ENCODE measurements at places on chromosomes 11 and 22.

GRCh38 chr11:64438986-64439771, 80.2 kb downstream of the RPS6KA4 start:
- no peak for DNase-seq

- no peak for DNase-seq
These were observed 141.0 kb downstream of the CRYBB2 start for GRCh38 chr22:25360411-25360810.

DNA sequence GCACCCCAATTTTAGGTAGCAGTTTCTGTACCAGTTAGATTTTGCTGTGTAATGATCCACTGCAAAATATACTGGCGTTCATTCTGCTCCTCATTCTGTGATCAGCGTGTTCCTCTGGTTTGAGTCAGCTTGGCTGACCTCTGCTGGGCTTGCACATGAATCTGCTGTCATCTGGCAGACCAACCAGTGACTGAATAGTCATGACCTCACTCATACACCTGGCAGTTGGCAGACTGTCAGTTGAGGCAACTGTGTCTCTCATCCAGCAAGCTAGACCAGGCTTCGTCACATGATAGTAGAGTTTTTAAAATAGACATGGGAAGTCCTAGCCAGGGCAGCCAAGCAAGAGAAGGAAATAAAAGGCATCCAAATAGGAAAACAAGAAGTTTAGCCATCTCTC, 316.3 kb upstream of the LARGE1 start:
- no peak for DNase-seq

DNA sequence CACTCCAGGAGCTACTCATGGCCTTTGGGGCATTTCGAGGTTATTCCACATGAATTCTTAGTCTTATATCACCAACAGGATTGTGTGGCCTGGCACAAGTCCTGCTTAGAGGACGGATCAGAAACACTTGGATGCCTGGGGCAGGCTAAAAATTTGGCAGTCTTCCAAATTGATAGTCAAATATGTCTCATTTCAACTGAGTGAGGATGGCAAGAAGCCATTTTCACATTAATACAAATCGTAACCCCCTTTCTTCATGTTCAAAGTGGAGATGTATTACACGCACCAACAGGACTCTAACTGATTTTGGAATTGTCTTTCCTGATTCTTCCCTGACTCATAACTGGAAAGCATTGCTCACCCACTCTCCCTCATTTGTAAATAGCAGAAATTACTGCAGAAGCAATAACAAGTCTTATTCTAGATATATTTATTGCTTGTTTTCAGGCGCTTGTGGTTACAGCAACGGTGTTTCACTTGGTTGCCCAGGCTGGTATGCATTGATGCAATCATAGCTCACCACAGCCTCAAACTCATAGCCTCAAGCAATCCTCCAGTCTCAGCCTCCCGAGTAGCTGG, 10.3 kb upstream of the CCDC86 start:
- DNase-seq: no peak

- no peak for DNase-seq
These were observed 68.5 kb downstream of the TMPRSS5 start for GRCh38 chr11:113637636-113638035.

GRCh38 chr11:18527512-18527911, 770 bp upstream of the TSG101 start:
- no peak for DNase-seq

DNA sequence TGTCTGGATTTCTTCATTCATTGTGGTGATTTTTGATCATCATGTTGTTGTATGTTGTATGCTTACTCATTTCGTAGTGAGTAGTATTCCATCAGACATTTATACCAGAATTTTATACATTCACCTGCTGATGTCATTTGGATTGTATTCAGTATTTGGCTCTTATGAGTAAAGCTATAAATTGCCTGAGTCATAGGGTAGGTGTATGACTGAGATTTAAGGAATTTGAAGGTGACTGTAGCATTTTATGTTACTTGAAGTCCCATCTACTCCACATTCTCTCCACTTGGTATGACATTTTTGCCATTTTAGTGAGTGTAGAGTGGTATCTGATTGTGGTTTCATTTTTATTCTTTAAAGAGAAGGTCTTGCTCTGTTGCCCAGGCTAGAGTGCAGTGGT, 548.2 kb downstream of the TBC1D22A start:
- no peak for DNase-seq

DNA sequence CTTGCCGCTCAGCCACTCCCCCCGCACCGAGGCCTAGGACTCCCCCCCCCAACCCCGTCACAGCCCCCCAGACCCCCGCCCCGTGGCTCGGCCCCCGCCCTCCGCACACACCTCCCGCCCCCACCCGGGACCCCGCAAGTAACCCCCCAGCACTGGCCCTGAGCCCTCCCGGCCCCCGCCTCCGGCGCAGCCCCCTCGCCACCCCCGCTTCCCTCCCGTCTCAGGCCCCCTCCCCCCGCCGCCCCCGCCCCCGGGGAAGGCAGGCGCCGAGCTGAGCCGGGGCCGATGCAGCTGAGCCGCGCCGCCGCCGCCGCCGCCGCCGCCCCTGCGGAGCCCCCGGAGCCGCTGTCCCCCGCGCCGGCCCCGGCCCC, 1.5 kb downstream of the SHANK3 start:
- DNase-seq: no peak

DNA sequence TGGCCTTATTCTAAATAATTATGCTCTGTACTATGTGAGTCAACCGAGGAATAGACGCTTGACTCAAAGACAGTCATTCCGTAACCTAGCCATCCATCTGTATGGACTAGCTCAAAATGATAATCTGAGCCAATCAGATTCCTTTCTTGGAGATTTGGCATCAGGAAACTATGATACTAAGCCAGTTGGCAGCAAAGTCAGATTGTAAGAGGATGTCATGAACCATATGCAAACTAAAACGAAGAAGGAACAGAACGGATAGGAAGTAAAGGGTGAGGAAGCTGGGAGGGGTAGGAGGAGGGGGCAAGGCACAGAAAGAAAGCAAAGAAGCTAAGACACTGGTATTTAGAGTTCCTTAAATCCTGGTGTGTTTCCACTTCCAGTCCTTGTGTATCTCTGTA, 10.7 kb upstream of the SESN3 start:
- DNase-seq: no peak

DNA sequence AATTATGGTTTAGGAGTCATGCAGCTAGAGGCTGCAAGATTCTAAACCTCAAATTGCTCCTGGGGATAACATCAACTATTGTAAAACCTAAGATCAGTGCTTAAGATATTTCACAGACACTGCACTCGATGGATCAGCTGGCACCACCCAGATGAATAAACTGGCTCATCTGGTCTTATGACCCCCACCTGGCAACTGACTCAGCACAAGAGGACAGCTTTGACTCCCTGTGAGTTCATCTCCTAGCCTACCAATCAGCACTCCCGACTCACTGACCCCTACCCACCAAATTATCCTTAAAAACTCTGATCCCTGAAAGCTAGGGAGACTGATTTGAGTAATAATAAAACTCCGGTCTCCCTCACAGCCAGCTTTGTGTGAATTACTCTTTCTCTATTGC, 782 bp upstream of the TTC12 start:
- DNase-seq: no peak

GRCh38 chr11:129279326-129280026, 87.4 kb upstream of the ARHGAP32 start:
- peak; percentile 71 for DNase-seq

- no peak for DNase-seq
These were observed 12.3 kb downstream of the CAT start for GRCh38 chr11:34451053-34451452.

GRCh38 chr11:117044287-117045035, 53.8 kb downstream of the SIK3 start:
- no peak for DNase-seq

DNA sequence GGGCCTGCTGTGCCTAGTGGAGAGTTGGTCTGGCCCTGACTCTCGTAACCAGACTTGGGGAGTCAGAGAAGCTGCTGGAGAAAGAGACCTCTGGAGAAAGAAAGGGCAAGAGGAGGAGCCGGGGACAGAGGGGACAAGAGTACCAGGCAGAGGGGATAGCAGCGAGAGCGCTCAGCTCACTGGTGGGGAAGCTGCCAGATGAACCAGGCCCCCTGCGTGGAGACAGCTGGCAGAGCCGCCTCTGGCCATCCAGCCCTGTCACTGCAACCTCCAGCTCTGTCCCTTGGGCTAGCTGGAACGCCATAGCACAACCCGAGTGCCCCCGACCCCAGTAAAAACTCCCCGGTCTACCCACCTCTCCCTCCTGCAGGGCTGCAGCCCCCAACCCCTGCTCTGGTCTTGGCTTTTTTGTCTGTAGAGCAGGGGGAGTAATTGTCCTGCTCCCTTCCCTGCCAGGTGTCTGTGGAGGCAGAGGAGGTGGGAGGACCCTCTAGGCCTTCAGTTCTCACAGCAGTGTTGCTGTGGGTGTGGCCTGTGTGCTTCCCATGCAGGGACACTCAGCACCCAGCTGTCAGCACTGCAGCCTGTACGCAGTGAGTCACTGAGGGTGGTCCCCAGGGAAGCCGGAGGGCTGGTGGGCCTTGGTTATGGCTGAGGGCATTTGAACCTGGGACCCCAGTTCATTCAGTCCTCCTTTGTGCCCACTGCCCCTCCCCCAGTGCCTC, 4.8 kb upstream of the SUN2 start:
- DNase-seq: no peak

Data from activated CD4-positive, alpha-beta T cell treated with anti-CD3 and anti-CD28 coated beads for 4 hours (primary cell).